Tibial nerve (tissue), 4 donors: ENCODE measurements at places on chromosomes 6 and 20.

DNA sequence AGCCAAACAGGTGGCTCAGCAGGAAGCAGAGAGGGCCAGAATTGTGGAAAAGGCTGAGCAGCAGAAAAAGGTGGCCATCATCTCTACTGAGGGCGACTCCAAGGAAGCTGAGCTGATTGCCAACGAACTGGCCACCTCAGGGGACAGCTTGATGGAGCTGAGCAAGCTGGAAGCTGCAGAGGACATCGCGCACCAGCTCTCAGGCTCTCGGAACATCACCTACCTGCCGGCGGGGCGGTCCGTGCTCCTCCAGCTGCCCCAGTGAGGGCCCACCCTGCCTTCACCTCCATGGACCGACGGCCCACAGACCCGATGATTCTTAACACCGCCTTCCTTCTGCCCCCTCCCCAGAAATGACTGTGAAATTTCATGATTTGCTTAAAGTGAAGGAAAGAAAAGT, 17.8 kb upstream of the RAET1L start:
- no peak overlapping the region for H3K4me3 ChIP-seq
- no peaks in the 10 kb centered on the region for H3K36me3 ChIP-seq
- DNase-seq, result no peak
- no peaks in the 10 kb centered on the region for H3K27me3 ChIP-seq

DNA sequence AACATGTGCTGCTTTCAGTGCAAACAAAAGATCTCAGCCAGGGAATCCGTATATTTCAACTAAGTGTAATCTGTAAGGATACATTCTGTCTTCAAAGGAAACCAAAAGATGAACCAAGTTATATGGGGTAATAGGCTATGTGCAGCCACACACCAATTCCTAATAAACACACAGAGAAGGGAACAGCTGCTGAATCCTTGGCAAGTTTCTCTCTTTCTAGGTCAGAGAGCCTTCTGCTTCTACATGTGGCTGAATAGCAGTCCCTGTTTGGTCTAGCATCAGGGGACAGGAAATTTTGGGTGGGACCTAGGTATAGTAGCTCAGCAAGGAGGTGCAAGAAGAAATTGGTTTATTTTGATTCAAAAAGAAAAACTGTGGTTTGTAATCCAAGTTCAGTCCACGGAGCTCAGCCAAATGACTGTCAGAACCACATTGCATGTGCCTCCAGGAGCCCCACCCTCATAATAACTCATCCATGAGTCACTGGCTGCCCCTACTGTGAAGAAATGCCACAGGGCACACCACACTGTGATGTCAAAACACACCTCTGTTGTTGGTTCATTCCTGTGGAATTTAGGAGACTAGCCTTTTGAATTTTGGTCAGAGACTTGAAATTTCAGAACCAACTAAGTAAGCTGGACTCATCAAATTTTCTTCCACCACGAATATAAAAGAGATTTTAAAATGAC, 21.1 kb downstream of the SPTLC3 start:
- peak overlapping the region; percentile 52 for H3K27ac ChIP-seq
- no peak overlapping the region for H3K4me3 ChIP-seq
- DNase-seq, result no peak
- H3K27me3 ChIP-seq, result no peaks in the 10 kb centered on the region
- no peaks in the 10 kb centered on the region for H3K4me1 ChIP-seq

DNA sequence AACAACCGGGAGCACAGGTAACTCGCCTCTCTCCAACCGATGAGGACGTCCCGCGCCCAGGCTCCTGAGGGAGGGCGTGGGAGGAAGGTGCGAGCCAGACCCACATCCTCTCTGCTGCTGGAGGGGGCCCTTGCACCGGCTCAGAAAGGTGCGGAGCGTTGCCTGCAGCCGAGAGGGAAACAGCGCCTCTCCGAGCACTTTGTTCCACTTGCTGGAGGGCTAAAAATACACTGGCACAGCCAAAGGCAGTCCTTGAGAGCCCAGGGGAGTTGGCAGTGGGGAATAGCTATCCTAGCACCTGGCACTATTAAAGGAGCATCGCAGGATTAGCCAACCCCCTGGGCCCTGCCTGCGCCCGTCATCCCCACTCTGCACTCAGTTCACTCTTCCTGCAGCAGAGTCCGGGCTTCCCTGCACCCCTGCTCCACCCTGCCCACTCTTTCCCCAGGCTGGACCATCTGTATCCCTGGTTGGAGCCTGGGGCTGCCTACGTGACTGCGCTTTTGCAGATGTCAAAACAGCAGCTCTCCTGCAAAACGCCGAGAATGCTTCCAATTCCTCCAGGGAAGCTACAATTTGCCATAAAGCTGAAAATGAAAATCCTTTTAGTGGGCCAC, 108.9 kb downstream of the SNX5 start:
- H3K4me3 ChIP-seq, result no peak overlapping the region
- H3K36me3 ChIP-seq, result no peaks in the 10 kb centered on the region
- no peaks in the 10 kb centered on the region for H3K27me3 ChIP-seq
- H3K27ac ChIP-seq, result no peak overlapping the region
- no peaks in the 10 kb centered on the region for H3K4me1 ChIP-seq
- DNase-seq, result no peak

- no peak for DNase-seq
- no peak overlapping the region for H3K27ac ChIP-seq
- no peaks in the 10 kb centered on the region for H3K36me3 ChIP-seq
- no peaks in the 10 kb centered on the region for H3K27me3 ChIP-seq
- H3K4me3 ChIP-seq, result no peak overlapping the region
Measured at GRCh38 chr6:138863321-138863720, 67.4 kb downstream of the ECT2L start.

- H3K36me3 ChIP-seq, result no peaks in the 10 kb centered on the region
- no peak overlapping the region for H3K27ac ChIP-seq
- no peaks in the 10 kb centered on the region for H3K4me1 ChIP-seq
- no peak overlapping the region for H3K4me3 ChIP-seq
- no peak for DNase-seq
Measured at GRCh38 chr6:35967076-35967774, 46.3 kb upstream of the SRPK1 start.
